ENCODE measurements at places on chromosomes 7 and 10. TPM values are rescaled to one million over a fixed set of nuclear protein-coding genes. Genes with fewer than 3 reads are reported as not detected.

- DNase-seq, result no peak
Observed at GRCh38 chr7:6612819-6613218, 2.6 kb upstream of the ZNF853 start.

DNA sequence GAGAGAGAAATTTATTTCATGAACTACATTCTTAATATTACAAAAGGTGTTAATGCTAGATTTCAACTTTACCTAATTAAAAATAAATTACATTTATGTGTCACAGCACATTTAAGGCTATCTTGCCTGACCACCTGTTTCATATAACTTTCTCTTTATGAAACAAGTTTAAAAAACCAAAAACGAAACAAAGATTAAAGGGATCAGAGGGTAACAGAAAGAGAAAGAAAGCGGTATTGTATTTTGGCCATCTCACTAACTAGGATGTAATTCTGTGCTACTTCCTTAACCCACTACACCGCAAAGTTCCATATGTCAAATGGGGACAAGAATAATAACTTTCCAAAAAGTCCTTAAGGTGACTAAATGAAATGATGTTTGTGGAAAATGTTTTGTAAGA is 6.3 kb upstream of the RHOBTB1 start:
- DNase-seq, result no peak

- no peak for DNase-seq
Observed at GRCh38 chr7:82389876-82390275, 53.7 kb downstream of the CACNA2D1 start.

- DNase-seq, result no peak
Observed at GRCh38 chr7:36894190-36894589, 169.9 kb upstream of the AOAH start.

DNA sequence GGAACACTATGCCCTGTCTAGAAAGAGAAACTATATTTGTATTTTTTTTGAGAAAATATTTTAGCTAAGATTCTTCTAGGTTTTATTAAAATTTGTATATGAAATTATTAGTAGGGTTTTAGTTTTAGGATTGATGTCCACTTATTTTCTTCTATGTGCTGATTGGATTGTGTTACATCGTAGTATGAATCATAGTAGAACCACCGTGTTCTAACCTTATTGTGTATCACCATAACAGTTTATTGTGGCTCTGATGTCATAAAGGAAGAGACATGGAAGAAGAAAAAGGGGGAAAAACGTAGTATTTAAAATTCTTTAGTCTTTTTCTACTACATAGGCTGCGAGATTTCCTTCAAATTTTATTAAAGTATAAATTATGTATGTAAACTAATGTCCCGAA is 1.9 kb downstream of the AGBL3 start:
- DNase-seq, result no peak

DNA sequence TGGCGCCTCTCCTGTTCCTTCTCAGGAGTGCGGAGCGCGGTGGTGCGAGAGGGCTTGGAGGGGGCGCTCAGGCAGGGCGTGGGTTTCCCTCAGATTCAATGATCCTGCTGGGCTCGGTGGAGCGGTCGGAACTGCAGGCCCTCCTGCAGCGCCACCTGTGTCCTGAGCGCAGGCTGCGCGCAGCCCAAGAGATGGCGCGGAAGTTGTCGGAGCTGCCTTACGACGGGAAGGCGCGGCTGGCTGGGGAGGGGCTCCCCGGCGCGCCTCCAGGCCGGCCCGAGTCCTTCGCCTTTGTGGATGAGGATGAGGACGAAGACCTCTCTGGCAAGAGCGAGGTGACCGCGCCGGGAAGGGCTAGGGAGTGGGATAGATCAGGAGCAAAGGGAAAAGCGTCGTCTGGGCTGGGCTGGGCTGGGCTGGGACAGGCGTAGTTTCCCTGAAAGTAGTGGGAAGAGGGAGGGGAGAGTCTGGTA is 17.0 kb downstream of the FAM131B start:
- no peak for DNase-seq

Gene FAM25C
- total RNA-seq, result not detected

Data from frontal cortex (tissue), 4 donors.